ENCODE measurements at places on chromosomes 16 and 17. TPM values are rescaled to one million over a fixed set of nuclear protein-coding genes. Genes with fewer than 3 reads are reported as not detected.

Gene HOXB5
- polyA plus RNA-seq: 0.08 TPM

Gene NDRG4
- polyA plus RNA-seq: 505 TPM

Gene ZACN
- 0.51 TPM for polyA plus RNA-seq

Gene MYCBPAP
- 0.29 TPM for polyA plus RNA-seq

Gene CFAP97D1
- polyA plus RNA-seq: not detected

Gene NEURL4
- polyA plus RNA-seq: 29.6 TPM

Gene GAST
- polyA plus RNA-seq: not detected

Gene NOL3
- 121 TPM for polyA plus RNA-seq

Gene BCAR1
- polyA plus RNA-seq: 89.2 TPM

Gene CLDN9
- polyA plus RNA-seq: 0.62 TPM

Gene GNAO1
- polyA plus RNA-seq: 9.1 TPM

Gene ZP2
- polyA plus RNA-seq: not detected

Gene TMC8
- 1.8 TPM for polyA plus RNA-seq

Gene ORAI3
- polyA plus RNA-seq: 10.8 TPM

Gene C16orf92
- polyA plus RNA-seq: not detected

Gene CHCT1
- not detected for polyA plus RNA-seq

Gene PDE6G
- not detected for polyA plus RNA-seq

Gene SEPTIN1
- polyA plus RNA-seq: 2.4 TPM

Gene PHOSPHO1
- polyA plus RNA-seq: 1.3 TPM

Gene CACNG4
- polyA plus RNA-seq: not detected

Gene P2RX1
- 0.19 TPM for polyA plus RNA-seq

Gene CLEC18A
- polyA plus RNA-seq: 0.08 TPM

Gene SLFN12L
- 0.69 TPM for polyA plus RNA-seq

Gene HEXD
- polyA plus RNA-seq: 11.5 TPM

Gene C16orf74
- polyA plus RNA-seq: 3.7 TPM

Gene ZDHHC1
- polyA plus RNA-seq: 5.1 TPM

Gene GRB7
- polyA plus RNA-seq: 0.57 TPM

Gene UTS2R
- polyA plus RNA-seq: 0.11 TPM

Gene PRAC1
- not detected for polyA plus RNA-seq

Gene TEX19
- polyA plus RNA-seq: not detected

Gene ACAP1
- polyA plus RNA-seq: 6.1 TPM

Gene ITGB3
- polyA plus RNA-seq: 1.3 TPM

Gene PNMT
- polyA plus RNA-seq: 13.0 TPM

Gene CACNG1
- polyA plus RNA-seq: not detected

Gene DEXI
- polyA plus RNA-seq: 99.9 TPM

Gene EEF2KMT
- polyA plus RNA-seq: 3.2 TPM

Gene CRISPLD2
- polyA plus RNA-seq: 8.0 TPM

Gene ASPHD1
- not detected for polyA plus RNA-seq

Gene NPTX1
- not detected for polyA plus RNA-seq

Gene AP1G1
- 33.0 TPM for polyA plus RNA-seq

Gene ZNF75A
- 22.0 TPM for polyA plus RNA-seq

Gene CDC42EP4
- polyA plus RNA-seq: 65.3 TPM

Gene KRTAP2-1
- polyA plus RNA-seq: not detected

Gene CCL1
- polyA plus RNA-seq: not detected

Gene RNF157
- polyA plus RNA-seq: 5.5 TPM

Gene ABI3
- polyA plus RNA-seq: 3.5 TPM

Gene PTX4
- polyA plus RNA-seq: not detected

Gene AXIN2
- polyA plus RNA-seq: 20.0 TPM

Gene IRX3
- polyA plus RNA-seq: 34.7 TPM

Gene CIITA
- 2.6 TPM for polyA plus RNA-seq

Gene CALB2
- 0.38 TPM for polyA plus RNA-seq

Gene HS3ST3A1
- 1.8 TPM for polyA plus RNA-seq

Gene DLX4
- 0.03 TPM for polyA plus RNA-seq

Gene CCL23
- polyA plus RNA-seq: 0.42 TPM

Gene CCL8
- polyA plus RNA-seq: not detected

Gene TRPV3
- polyA plus RNA-seq: 0.65 TPM

Gene PRSS8
- 0.17 TPM for polyA plus RNA-seq

Gene GLP2R
- 0.07 TPM for polyA plus RNA-seq

Data from heart left ventricle (tissue), 16 donors.